AG10803 (cell line): ENCODE measurements at places on chromosomes 4 and X.

- peak; percentile 89 for DNase-seq
Observed at GRCh38 chr4:112857461-112857860, 192.0 kb upstream of the ANK2 start.

DNA sequence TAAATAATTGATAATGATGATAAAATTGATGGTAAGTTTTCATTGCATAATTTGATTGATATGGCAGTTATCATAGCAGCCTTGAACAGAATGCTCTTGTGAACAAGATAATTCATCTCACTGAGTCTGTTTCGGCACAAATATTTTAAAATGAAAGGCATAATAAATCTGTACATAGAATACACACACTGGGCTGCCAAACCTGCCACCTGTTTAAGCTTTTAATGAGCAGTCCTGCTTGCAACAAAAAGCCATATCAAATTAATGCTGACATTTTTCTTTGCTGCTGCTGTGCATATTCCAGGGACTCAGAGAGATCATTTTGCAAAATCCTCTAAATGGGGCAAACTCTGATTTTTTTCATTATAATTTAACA lies 201.1 kb downstream of the ARHGAP24 start:
- no peak for DNase-seq

DNA sequence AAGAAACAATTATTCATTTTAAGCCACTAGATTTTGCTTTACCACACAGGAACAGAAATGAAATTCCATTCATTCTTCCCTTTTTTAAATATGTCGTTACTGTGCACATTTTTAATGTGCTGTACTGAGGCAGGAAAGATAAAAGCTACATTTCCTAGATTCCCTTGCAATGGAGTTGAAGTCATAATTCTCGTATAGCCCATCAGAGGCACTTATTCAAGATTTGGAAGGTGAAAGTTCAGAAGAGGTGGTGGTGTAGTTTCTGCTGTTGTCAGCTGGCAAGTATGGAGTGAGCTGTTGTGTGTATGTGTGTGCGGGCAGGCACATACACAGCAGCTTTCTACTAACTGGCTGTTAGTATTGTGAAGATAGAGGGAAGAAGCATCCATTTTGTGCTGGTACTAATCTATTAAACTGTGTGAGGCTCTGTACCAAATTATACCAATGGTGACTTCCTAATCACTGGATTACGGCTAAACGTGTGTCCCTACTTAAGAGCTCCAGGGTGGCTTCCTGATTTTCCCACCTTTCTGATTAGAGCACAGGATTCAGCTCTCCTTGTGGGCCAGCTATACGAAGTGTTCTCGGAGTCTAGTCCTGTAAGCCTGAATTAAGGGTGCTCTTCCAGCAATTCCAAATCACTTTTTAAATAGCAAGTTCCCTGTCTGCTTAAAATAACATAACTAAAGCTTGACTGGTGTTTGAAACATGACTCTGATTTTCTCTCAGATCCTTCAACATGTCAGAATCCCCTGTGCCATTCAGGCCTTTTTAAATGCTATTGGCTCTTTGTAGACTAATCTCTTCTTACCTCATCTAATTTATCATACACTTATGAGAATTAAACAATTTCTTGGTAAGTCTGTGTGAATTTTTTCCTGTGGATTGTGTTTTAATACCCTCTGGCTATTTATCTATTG lies 43.8 kb downstream of the PDS5A start:
- DNase-seq = peak; percentile 55

DNA sequence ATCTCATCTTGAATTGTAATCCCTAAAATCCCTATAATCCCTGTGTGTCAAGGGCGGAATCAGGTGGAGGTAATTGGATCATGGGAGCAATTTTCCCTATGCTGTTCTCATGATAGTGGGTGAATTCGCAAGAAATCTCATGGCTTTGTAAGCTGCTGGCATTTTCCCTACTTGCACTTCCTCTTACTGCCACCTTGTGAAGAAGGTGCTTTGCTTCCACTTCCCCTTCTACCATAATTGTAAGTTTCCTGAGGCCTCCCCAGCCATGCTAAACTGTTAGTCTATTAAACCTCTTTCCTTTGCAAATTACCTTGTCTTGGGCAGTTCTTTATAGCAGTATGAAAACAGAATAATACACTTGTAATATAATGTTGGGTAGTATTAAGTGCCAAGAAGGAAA lies 1087.4 kb upstream of the SLIT2 start:
- no peak for DNase-seq
